Stimulated activated CD8-positive, alpha-beta memory T cell treated with anti-CD3 and anti-CD28 coated beads, Interleukin-7, amount 100 ng/mL, for 4 hours (primary cell): ENCODE measurements at places on chromosomes 7 and 10.

GRCh38 chr10:131772441-131772840, 128.4 kb upstream of the PPP2R2D start:
- no peak for DNase-seq

DNA sequence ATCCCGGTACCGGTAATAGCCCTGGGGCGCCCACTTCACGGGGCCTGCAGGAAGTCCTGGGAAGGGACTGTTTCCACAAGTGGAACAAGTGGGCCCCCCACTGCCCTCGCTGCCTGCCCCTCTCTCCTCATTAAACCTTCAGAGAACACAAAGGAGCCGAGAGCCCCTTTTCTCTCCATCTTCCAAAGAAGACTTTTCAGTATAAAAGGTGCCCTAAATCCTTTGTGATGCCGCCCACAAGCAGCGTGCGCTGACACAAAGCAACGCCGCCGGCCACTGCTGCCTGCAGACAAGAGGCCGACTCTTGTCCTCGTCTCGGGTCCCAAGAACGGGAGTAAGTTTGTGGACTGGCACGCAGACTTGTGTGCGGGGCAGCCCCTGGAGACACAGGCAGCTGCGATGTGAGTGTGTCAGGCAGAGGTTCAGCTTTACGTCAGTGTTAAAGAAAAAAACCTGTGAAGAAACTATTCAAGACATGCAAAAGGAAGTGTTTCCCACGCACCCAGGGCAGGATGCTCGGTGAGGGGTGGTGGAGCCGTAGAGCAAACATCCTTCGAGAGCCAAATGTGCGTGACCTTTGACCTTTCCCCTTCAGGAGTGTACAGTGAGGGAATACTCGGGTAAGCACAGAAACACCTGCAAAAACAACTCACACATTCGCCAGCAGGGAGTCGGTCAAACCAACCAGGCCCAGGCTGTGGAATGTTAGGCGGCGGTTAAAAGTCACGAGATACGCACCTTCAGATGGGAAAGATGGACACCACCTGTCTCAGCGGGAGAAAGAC, 118.2 kb downstream of the VIPR2 start:
- no peak for DNase-seq

DNA sequence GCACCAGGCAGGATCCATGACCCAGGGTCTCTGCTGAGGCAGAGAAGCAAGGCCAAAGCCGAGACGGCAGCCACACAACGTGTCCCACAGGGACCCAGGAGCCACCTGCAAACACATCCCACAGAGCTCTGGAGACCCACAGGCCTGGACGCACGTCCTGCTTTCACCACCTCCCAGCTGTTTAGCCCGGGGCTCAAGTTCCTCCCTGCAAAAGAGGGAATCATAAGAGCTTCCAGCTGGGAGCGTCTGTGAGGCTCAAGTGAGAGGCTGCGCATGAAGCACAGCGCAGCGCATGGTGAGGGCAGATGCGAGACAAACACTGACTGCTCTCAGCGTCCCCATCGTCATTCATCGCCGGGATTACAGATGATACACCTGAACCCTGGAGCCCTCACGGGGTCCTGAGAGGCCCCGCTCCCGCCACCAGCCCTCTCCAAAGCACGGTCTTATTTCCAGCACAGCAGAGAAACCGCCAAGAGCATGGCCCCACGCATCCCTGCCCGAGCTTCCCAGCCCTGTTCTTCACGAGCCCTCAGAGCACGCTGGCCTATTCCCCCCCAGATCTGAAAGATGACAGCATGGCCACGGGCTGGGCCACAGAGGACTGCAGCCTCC, 88.7 kb downstream of the MAD1L1 start:
- no peak for DNase-seq

- DNase-seq: no peak
Measured at GRCh38 chr7:156492170-156492569, 148.4 kb upstream of the RNF32 start.

- DNase-seq: peak; percentile 8
Measured at GRCh38 chr7:91940171-91940570, 491 bp upstream of the AKAP9 start.

GRCh38 chr10:18681971-18682411, 22.8 kb downstream of the ARL5B start:
- no peak for DNase-seq

GRCh38 chr10:83310688-83311087, 828.6 kb upstream of the GHITM start:
- no peak for DNase-seq

DNA sequence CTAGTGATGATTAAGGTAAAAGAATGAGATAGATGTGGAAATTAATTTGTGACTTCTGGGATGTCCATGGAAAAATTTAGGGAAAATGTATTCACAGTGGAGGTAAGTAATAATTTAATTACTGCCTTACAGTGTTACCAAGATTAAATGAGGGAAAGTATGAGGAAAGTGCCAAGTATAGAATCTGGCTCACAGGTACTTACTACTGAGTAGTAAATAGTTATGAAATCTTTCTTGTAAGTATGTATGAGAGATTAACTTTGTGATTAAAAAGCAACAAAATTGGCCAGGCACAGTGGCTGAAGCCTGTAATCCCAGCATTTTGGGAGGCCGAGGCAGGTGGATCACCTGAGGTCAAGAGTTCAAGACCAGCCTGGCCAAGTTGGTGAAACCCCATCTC, 42.1 kb downstream of the RSBN1L start:
- DNase-seq: no peak

- no peak for DNase-seq
Measured at GRCh38 chr7:32489788-32490126, 423 bp downstream of the LSM5 start.

DNA sequence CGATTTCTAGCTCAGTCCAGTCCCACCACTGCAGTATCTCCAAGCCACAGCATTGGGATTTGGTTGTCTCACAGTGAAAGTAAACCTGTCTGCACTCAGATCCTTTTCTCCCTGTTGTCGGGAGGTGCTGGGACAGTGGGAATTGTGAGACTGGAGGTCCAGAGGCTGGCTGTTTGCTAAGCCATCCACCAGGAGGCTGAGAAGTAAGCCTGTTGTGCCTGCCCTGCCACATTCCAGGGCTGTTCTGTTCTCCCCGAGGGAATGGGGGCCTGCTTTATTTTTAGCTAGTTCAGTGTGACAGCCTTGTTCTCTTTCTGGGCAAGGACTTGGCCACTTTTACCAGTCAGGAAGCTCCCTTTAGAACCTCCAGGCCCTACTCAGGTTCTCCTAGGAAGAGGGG, 54.9 kb downstream of the HK1 start:
- no peak for DNase-seq

- no peak for DNase-seq
Measured at GRCh38 chr7:101170617-101171441, 5.5 kb upstream of the VGF start.

DNA sequence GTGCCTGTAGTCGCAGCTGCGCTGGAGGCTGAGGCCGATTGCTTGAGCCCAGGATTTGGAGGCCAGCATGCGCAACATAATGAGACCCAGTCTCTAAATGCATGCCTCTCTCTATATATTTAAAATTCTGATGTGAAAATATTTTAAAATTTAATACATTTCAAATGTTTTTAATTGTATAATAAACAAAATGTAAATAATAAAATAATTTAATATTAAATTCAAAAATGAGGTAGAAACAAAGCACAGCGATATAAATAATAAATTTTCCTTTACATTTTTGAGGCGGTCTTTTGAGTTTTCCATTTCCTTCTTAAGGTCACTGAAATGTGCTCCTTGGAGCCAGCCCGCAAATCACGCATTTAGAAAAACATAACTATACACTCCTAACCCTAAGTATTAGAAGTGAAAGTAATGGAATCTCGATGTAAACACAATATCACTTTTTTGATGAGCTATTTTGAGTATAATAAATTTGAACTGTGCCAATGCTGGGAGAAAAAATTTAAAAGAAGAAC, 523 bp upstream of the CDK1 start:
- no peak for DNase-seq

DNA sequence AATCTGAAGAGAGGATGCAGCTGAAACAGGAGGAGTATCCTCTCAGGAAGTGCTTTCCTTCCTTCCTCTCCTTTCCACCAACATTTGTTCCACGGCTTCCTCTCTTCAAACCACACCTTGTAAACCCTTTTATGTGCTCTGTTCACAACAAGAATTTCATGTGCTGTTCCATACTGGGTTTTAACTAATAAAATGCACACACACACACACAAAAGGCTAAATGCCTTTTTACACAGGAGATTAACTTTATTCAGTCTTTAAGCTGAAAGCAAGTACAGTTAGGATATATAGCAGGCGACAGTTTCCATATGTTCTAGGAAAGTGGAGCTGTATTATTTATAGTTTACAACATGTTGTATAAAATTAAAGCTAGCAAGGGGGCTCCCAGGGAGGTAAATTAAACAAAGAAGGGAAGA, 106.7 kb downstream of the REEP3 start:
- no peak for DNase-seq

DNA sequence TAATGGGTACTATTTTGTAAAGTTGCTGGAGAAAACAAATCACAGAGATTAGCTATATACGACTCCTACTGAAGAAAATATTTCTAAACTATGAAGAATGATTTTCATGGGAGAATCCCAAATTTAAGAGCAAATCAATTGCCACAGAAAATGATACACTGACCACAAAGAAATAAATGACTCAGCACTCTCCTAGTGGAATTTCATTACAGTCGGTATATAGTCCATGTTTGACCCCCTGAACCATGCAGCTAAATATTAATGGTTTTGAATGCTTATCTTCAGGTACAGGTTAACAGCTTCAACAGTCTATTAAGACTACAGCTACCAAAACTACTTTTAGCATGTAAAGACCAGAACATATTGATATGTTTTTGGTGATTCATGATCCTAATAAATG, 65.0 kb downstream of the IDE start:
- DNase-seq: no peak

DNA sequence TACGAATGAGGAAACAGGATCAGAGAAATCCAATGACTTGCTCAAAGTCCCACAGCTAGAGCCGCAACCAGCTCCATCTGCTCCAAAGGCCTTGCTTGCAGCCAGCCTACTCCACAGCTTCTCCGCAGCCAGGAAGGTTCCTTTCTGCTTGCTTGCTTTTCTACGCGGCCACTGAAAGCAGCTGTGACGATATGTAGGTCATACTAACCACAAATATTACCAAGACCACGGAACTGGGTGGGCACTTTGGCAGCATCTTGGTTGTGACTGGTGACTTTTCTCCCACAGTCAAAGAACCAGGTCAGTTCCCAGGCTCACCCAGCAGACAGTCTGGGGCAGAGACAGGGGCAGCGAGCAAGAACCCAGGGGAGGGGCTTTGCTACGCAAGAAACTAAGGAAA, 86.4 kb downstream of the FAM53B start:
- DNase-seq: no peak

DNA sequence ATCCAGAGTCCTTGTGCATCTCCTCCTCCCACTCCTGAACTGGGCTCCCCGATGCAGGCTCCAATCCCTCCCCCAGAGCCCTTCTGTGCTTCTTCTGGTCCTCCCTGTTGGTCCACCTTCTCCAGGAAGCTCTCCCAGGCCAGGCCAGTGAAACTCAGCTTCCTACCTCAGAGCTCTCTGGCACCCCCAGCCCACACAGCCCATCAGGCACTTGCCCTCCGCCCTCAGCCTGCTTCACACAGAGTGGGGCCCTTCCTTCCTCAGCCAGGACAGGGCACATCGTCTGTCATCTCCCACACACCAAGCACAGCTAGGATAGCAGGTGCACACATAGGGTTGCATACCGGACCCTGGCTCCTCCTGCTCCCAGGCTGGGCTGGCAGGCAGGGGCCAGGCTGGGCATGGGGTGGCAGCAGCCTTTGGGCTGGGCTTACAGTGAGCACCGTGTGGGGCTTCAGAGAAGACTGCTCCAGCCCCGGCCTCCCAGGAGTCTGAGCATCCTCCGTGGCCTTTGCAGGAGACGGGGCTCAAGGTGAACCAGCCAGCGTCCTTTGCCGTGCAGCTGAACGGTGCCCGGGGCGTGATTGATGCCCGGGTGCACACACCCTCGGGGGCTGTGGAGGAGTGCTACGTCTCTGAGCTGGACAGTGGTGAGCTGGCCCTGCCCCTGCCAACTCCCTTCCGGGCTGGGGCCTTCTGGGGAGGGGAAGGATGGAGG, 6.5 kb upstream of the ATP6V1F start:
- DNase-seq: no peak
